H7 (cell line): ENCODE measurements at places on chromosomes 2 and 18.

DNA sequence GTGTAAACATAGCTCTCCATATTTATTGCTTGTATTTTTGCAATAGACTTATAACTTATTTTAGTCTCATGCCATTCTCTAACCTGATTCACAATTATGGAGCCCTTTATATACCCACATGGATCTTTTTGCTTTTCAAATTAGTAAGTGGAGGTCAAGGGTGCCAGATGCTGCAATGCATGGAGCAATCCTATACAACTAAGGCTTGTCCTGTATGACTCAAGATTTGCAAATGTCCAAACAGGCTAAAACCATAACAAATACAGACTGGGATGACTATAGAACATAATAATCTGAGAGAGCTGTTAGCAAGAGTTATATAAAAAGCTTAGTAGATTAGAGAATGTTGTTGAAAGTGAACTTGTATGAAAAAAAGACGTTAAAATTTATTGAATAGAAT, 690.4 kb upstream of the NRXN1 start:
- no peak for DNase-seq

DNA sequence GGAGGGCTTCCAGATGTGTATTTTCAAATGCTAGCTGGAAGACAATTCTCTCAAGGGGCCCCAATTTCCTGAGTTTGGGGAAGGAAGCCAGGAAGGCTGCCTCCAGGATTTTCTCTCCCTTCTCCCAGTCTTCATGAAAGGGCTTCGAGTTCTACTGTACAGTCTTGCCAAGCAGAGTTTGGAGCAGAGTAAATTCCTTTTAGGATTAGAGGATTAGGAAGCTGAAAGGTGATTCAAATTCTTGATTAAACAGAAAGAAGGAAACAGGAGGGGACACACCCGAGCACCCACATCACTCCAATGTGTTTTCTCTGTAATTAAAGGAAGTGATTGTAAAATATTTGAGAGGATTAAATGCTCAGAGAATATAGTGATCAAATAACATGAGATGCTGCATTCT, 217.8 kb downstream of the SETBP1 start:
- DNase-seq: no peak

DNA sequence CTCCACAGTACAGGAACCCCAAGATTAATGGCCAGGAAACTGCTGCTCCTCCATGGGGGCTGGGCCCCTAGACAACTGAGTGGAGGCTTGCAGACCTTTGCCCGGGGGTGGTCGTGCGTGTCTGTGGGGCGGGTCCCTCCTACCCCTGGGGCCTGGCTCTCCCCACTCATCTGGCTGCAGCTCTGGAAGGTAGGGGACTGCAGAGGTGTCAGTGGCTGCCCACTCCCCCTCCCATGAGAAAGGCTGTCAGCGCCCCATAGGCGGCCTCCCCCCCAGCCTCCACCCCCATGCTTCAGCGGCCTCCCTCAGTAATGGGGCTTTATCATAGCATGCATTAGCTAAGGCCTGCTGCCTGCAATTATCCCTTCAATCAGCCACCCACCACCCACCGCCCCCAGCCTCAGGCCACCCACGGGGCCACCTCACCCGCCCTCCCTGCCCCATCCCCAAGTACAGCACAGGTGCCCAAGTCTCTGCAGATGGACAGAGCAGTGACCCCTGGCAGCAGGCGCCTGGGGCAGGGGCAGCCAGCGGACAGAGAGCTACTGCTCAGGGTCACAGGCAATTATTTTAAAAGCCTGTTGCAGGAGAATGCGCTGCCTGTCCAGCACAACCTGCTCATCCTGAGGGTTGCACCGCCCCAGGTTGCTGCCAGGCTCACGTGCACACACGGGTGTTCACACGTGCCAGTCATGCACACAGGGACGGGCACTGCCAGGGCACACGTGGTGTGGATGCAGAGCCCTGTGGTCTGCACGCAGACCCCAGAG, 9.1 kb upstream of the ECEL1 start:
- no peak for DNase-seq

DNA sequence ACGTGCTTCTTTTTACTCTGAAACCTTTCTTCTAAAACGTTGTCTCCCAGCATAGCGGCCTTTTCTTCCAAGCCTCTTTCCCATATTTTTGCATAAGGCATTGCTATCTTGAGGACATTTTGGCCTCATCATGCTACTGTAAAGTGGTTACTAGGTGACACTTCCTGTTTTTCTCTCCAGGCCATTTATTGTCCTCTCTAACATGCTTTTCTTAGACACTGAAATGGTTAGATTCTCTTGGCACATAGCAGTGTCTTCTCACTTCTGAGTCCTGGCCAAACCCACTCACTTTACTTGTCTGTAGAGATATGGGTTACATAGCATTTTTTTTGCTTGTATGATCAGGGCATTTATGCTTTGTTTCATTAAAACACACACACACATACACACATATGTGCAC, 50.1 kb upstream of the KCNH7 start:
- DNase-seq: no peak

DNA sequence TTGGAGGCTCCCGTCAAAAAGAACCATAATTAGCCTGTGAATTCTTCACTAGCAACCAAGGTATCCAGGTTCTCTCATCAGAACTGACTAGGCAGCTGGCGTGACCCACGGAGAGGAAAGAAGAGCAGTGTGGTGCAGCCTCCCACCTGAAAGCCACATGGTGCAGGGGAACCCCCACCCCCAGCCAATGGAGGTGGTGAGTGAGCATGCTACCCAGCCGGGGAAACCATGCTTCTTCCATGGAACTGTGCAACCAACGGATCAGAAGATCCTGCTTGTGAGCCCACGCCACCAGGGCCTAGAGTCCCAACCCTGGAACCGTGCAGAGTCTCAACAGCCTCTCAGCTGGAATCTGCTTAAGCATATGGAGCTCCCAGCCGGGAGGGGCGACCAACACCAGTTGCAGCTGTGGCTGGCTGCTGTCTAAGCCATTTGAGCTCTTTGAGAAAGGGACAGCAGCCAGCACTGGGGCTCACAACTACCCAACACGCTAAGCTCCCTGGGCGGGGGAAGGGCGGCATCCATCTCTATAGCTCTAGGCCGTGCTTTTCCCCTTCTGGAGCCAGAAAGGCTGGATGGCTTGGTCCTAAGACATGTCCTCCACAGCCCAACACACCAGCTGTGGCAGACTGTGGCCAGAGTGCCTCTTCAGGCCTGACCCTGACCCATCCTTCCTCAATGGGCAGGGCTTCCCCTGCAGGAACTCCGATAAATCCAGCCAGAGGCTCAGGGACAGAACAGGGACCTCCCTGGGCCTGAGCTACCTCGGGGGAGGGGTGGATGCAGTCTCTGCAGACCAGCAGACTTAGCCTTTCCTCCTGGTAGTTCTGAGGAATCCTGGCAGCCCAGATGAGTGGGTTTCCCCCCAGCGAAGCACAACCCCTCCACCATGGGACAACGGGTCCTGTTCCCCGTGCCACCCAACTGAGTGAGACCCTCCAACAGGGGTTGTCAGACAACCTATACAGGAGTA, 151.4 kb upstream of the NXPH2 start:
- DNase-seq: no peak

GRCh38 chr2:38159191-38159590, 83.2 kb upstream of the CYP1B1 start:
- no peak for DNase-seq

- DNase-seq: no peak
Observed at GRCh38 chr2:63287956-63288355, 237.3 kb downstream of the OTX1 start.
